DMS53 (cell line): ENCODE measurements at places on chromosomes 3 and 15.

DNA sequence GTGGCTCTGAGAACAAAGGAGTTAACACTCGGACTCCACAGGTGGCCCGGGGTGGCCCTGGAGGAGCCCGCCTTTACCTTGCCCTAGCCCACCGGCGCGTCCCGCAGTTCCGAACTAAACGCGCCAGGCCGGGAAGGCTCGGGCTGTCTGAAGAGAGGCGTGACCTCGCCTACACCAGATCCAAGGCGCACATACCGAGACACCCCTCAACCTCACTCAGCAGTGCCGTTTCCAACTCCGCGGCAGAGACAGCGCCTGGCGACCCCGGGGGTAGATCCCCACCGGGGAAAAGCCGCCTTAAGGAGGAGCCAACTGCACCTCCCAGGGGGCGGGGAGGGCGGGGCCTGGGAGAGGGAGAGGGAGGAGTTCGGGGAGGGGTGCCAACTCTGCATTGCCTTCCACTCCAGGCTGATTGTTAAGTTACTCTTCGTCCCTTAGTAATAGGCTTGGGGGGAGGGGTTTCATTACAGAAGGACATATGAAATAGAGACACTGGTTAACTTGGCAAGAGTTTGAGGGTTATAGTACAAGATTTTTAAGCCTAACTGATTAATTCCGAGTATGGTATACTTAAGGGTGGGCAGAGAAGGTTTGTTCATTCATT is at the start of gene DLG1:
Gene DLG1, minus strand, starts transcription at position 272 of the 604 bp plus-strand sequence. CDS start 1,408 bp downstream, outside the sequence.
- DNase-seq = peak; percentile 91

GRCh38 chr15:81337713-81338157 is 13.8 kb upstream of the STARD5 start:
- DNase-seq = no peak

DNA sequence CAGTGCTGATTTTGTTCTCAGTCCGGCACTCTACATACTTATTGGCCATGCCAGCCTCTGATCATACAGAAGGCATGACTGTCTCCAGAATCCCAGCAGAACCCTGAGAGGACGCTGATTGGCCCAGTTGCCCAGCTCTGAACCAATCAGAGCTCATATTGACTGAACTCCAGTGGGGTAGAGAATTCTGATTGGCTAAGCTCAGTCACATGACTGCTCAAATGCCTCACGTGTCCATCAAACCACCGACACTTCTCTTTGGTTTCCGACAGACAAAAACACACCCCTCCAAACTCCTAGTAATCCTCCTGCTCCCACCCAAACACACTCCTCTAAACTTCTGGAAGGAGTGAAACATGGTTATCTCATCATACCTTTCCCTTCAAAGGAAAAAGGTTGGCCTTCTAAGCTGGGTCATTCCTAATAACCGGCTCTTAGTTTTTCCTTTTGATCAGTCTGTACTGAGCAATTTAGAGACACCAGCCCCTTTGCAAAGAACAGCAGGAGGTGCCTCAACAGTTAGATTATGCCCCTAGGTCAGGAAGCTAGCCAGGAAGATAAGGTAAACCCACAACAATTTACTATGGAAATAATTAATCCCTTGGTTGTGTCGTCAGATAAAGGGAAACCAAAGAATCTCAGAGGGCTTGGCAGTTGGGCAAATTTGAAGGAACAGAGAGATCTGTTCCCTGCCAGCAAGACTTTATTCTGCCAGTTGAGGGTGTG is 187.8 kb downstream of the TLE3 start:
- DNase-seq = no peak

- no peak for DNase-seq
Measured at GRCh38 chr3:133757701-133758567, 11.7 kb downstream of the TF start.

GRCh38 chr3:177527182-177527581 is 329.9 kb upstream of the TBL1XR1 start:
- no peak for DNase-seq

GRCh38 chr3:29214009-29214658 is 66.7 kb upstream of the RBMS3 start:
- no peak for DNase-seq

DNA sequence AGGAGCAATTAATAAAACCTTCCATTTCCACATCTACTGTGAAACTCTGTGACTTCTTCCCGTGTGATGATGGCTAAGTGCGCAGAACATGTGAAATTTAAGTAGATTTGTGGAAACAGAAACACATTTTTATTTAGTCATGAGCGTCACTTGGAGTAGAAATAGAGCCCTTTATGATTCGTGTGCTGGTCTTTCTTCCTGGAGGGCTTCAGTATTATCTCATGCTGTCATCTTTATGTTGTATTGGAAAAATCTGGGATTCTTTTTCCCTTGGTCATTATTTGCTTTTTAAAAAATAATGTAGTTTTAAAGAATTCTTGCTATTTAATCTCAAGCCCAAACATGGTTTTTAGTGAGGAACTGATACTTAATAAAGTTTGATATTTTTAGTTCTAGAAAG is 284.0 kb upstream of the CTDSPL start:
- no peak for DNase-seq
